ENCODE measurements at places on chromosomes 2 and 18.

- DNase-seq = no peak
These were observed 65.9 kb downstream of the TMEM247 start for GRCh38 chr2:46545015-46545839.

- no peak for DNase-seq
These were observed 201.0 kb downstream of the PMAIP1 start for GRCh38 chr18:60100778-60101177.

- no peak for DNase-seq
These were observed 639.7 kb downstream of the STK39 start for GRCh38 chr2:167607731-167608130.

- DNase-seq = no peak
These were observed 53.1 kb downstream of the SLC4A5 start for GRCh38 chr2:74290066-74290465.

DNA sequence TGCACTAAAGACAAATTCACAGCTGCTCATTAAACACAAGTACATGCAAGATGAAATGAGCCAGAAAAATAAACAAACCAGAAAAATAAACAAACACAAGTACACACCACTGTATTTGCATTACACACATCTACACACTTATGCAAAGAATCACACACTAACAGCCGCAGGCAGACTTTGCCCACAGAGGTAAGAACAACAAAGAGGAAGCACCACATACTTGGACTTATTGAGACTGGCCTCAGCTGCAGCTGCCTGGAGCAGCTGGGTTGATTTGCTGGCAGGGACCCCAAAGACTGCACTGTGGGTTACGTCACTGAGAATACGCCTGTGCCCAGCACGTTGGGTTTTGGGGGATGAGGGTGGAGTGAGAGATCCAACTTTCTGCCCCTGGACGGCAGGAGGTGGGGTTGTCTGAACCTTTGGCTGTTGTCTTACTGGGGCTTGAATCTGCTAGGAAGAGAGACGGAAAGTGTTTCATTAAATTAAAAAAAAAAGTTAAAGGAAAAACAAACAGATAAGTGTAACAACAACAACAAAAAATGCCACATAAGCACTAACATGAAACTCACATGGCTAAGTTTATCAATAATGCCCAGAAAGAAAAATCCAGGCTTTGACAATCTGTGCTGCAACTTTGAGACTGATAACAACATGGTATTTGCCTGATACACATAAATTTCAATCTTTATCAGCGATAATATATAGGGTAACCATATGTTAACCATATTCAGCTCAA lies 71.9 kb upstream of the NFU1 start:
- no peak for DNase-seq

- no peak for DNase-seq
These were observed 28.4 kb upstream of the IL36G start for GRCh38 chr2:112949456-112949855.

- no peak for DNase-seq
These were observed 404.8 kb downstream of the TXNL1 start for GRCh38 chr18:56233595-56233994.

GRCh38 chr2:113818382-113818951 lies 62.0 kb upstream of the SLC35F5 start:
- no peak for DNase-seq

DNA sequence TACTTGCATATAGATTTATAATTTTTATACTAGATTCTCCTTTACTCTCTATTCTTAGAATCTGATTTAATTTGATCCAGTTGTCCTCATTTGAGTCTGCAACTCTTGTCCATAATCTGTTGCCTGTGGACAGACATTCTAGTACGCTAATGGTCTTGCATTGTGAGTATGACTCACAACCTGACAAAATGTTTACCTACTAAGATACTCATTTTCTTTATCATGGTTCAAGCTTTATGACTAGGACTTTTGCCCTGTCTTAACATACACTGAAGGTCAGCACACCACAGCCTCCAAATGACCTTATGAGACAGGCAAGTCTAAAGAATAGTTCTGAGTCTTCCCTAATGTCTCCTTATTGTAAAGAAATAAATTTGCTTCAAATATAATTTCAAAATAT lies 142.3 kb upstream of the CDH7 start:
- no peak for DNase-seq

DNA sequence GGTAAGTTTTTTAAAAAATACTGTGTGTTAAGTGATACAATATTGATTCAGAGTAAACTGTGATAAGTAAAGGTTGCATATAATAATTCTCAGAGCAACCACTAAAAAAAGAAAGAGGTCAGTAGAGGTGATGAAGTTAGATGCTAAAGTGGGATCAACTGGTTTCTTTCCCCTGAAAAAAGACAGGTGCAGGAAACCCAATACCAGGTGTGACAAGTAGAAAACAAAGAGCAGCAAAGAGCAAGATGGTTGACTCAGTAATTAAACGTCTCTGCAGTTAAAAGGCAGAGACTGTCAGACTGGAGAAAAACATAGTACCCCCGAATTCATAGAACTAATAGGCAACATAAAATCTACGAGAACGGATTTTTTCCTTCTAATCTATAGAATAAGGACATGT lies 128.3 kb downstream of the ATP9B start:
- DNase-seq = no peak

GRCh38 chr2:120979921-120980320 lies 244.3 kb downstream of the GLI2 start:
- DNase-seq = no peak

GRCh38 chr2:8679827-8680731 lies 1.8 kb upstream of the ID2 start:
- no peak for DNase-seq

GRCh38 chr2:171225302-171225980 lies 64.7 kb upstream of the TLK1 start:
- no peak for DNase-seq

- DNase-seq = no peak
These were observed 82.5 kb upstream of the KCNE4 start for GRCh38 chr2:222969491-222969890.

GRCh38 chr18:7839548-7839947 lies 272.4 kb downstream of the PTPRM start:
- no peak for DNase-seq

- DNase-seq = no peak
These were observed 500.6 kb downstream of the XIRP2 start for GRCh38 chr2:167388901-167389300.

- no peak for DNase-seq
These were observed 45.4 kb downstream of the C18orf63 start for GRCh38 chr18:74360852-74361655.

GRCh38 chr2:182506606-182507005 lies 79.8 kb upstream of the PDE1A start:
- DNase-seq = no peak

GRCh38 chr2:69704446-69704845 lies 37.5 kb upstream of the ANXA4 start:
- no peak for DNase-seq

DNA sequence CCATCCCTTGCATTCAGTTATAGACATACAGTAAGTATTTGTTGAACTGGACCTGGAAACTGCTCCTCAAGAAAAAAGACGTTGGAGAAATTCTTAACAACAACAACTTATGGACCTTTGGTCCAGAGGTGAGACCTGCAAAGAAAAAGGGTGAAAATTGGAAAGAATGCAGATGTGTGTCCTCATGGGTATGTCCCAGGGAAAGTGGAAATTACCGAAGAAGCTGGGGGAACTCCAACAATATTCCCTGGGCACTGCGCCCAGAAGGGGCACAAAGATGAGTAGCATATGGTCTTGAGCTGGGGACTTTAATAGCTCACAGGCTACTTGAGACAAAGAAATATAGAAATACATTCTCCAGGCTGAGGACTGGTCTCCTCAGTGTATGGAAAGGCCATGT lies 35.5 kb upstream of the YWHAQ start:
- DNase-seq = no peak

DNA sequence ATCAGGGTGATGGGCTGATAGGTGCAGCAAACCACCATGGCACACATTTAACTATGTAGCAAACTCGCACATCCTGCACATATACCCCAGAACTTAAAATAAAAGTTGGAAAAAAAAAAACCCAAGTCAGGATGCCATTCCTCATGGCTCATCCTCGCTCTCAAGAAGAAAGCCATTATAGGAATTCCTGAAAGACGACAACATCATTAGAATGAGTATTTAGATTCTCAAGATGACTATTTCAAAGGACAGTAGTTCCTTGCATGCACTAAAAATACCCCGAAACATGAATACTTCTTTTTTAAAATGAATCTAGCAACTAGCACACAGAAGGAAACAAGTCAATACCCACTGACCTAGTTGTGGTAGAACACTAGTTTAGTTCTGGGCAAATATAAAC lies 285.8 kb upstream of the REV1 start:
- DNase-seq = no peak

GRCh38 chr2:173008786-173009185 lies 66.9 kb upstream of the MAP3K20 start:
- no peak for DNase-seq

DNA sequence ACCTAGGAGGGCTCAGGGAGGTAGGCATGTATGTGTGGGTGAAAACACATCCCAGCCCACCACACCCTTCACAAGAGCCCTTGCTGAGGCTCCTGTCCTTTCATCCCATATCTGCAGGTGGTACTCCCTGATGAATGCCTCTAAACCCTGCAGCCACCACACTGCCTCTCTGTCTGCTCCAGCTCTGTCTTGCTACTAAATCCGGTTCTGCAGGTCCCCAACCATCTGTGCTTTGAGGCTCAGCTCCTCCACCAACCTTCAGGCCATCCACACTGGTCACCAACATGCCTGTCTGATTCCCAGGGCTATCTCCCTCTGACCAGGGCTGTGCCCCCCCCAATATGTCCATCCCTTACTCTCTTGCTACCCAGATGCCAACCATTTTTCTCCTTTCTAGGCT lies 92.7 kb downstream of the BIN1 start:
- no peak for DNase-seq

DNA sequence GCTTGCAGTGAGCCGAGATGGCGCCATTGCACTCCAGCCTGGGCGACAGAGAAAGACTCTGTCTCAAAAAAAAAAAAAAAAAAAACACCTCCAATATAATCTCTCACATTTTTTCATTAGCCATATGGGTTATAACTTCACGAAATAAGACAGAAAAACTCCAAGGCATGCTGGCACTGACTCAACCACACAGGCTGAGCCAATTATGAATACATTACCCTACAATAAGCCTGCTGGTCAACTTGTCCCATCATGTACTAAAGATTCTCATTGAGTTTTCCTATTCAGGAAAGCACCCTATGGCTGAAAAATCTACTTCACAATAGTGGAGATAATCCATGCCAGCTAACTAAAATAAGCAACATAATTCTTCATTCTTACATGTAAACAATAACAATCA lies 12.8 kb upstream of the MAP3K20 start:
- DNase-seq = no peak

- DNase-seq = no peak
These were observed 177.4 kb upstream of the HS6ST1 start for GRCh38 chr2:128495996-128496547.

GRCh38 chr2:207091928-207092327 lies 73.8 kb downstream of the KLF7 start:
- no peak for DNase-seq

- no peak for DNase-seq
These were observed 326.1 kb upstream of the SKOR2 start for GRCh38 chr18:47577520-47577919.

- no peak for DNase-seq
These were observed 30.9 kb downstream of the FAM171B start for GRCh38 chr2:186724736-186725135.

DNA sequence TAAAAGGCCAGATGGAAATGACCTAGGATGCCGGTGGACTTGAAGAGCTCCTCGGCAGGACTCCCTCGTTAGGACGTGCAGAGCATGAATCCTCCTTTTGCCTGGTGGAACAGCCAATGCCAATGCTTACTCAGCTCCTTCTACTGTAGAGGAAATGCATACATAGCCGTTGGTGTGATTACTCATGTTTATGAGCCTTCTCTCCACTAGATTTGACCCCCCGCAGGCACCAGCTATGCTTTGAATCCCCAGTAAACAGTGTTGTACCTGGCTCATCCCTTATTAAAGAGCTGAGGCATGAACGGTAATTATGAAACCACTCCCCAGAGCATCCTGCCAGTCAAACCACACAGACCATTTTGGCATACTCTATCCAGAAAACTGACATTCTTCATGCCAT lies 172.8 kb downstream of the ANTXR1 start:
- DNase-seq = no peak

- no peak for DNase-seq
These were observed 10.2 kb upstream of the CNDP1 start for GRCh38 chr18:74524097-74524496.

DNA sequence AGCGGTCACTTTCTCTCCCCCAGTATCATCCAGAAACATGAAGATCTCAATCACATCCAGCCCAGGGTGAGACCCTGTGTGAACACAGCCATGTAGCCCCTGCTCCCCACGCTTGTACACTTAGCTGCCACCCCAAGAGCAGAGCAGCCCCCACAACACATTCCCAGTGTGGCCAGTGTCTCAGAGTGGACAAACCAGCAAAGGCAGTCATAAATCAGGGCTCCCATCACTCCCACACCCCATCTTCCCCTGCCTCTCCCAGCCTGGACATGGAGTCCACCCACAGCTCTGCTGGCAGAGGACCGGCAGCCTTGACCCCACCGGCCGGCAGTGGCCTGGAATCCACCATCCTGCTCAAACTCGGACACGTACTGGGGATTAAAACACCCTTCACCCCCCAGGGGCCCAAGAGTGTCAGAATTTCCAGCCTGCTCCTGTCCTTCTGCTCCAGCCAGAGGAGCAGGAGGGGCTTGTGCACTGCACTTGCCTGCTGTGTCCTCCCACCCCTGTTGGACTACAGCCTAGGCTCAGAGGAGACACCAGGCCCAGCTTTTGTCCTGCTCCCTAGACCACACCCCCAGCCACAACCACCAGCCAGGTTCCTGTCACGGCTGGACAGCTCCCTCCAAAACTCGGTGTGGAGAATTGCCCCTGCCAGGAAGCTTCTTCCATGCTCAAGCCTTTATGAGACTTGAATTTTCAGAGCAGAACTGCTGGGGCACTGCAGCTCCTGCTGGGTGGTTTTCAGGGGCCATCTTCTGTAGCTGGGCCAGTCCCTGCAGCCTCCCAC lies 206.1 kb downstream of the SMAD2 start:
- no peak for DNase-seq

DNA sequence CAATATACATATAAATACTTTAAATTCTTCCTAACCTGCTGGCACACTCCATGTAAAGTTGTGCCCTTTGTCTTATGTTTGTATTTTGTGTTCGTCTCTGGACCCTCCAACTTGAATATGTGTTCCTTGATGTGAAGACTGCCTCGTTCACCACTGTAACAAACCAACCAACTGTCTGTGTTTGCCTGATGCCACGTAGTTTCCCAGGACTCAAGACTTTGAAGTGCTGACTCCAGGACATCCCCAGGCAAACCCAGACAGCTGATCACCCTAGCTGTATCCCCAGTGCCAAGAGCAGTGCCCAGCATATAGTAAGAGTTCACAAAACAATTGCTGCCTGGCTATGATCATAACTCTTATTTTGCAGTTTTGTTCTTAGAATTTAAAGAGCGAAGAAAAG lies 15.5 kb upstream of the CD226 start:
- no peak for DNase-seq

DNA sequence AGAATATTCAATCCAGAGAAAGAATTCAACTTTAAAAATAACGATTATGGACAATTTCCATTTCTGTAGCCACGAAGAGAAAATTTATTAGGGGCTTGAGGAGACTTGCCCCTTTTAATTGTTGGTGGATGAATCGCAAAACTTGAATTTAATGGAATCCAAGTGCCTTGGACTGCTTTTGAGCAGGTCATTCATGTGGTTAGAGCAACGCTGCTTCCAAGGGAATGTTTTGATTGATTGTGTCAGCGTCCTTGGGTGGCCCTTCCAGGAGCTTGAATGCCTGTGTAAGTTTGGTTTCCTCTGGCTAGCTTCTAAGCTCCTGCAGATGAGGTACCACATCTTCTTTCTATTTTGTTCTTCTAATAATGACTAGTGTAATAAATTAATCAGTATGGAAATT lies 213.4 kb downstream of the LTBP1 start:
- no peak for DNase-seq

Data from activated CD4-positive, alpha-beta T cell treated with anti-CD3 and anti-CD28 coated beads, Interleukin-2, amount 50 U/mL, for 24 hours (primary cell).